ENCODE measurements at places on chromosomes 13 and 19. TPM values are rescaled to one million over a fixed set of nuclear protein-coding genes. Genes with fewer than 3 reads are reported as not detected.

- DNase-seq = no peak
- no peak overlapping the region for H3K27ac ChIP-seq
- H3K4me3 ChIP-seq = no peak overlapping the region
Measured at GRCh38 chr13:102626928-102627327, 30.1 kb downstream of the TPP2 start.

DNA sequence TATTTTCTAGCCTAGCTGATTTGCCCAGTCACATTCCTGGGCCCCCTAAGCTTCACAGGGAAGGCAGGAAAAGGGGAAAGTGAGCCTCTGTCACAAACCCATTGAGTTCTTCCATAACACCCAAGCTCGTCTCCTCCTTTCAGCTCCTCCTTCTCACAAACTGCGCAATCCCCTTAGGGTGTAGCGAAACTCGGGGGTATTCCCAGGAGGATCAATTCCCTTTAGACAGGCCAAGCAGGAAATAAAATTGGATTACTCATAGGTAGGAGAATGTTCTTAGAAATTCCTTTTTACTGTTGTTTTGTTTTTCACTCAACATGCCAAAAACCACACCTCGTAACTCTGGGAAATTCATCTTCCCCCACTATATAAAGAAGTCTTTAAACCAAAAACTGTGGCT lies 139.3 kb downstream of the IRS2 start:
- DNase-seq = no peak
- H3K36me3 ChIP-seq = no peaks in the 10 kb centered on the region
- H3K4me3 ChIP-seq = no peak overlapping the region
- peaks cover 26% of the 10 kb centered on the region for H3K4me1 ChIP-seq
- H3K27me3 ChIP-seq = no peaks in the 10 kb centered on the region

- H3K27ac ChIP-seq = no peak overlapping the region
- peaks cover 82% of the 10 kb centered on the region for H3K27me3 ChIP-seq
- H3K36me3 ChIP-seq = no peaks in the 10 kb centered on the region
Measured at GRCh38 chr19:55447421-55448174, 4.5 kb upstream of the SHISA7 start.

GRCh38 chr13:32390484-32390883 lies 37.4 kb downstream of the N4BP2L1 start:
- no peak overlapping the region for H3K4me3 ChIP-seq
- no peak overlapping the region for H3K27ac ChIP-seq
- H3K4me1 ChIP-seq = no peaks in the 10 kb centered on the region
- H3K36me3 ChIP-seq = no peaks in the 10 kb centered on the region

The ZNF845 gene
- 7.4 TPM for total RNA-seq

The NBEA gene
- 7.1 TPM for total RNA-seq

The TNNT1 gene
- not detected for total RNA-seq

The LILRA2 gene
- total RNA-seq = 6.2 TPM

The GPC5 gene
- 19.5 TPM for total RNA-seq
